ENCODE measurements at places on chromosomes 4 and X. TPM values are rescaled to one million over a fixed set of nuclear protein-coding genes. Genes with fewer than 3 reads are reported as not detected.

ENPP6 gene
- total RNA-seq: 5.8 TPM

DNA sequence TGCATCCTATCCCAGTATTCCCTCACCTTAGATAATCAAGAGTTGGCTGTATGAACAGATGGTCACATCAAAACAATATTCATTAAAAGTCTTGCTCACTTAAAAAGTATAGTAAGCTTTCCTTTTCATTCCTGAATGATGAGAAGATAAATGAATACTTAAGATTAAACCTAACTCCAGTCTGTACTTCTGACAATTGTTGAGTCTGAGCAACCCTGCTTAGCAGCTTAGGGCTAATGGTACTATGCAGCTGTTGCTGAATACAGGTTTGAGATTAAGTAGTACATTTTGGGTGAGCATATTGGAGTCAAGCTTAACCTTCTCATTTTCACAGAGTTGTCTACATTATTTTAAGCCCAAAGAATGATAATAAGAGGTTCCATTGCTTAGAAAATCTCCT is 121.7 kb upstream of the ETNPPL start:
- H3K4me3 ChIP-seq: no peak overlapping the region
- H3K36me3 ChIP-seq: no peaks in the 10 kb centered on the region
- DNase-seq: no peak
- H3K27me3 ChIP-seq: peaks cover 7% of the 10 kb centered on the region
- no peaks in the 10 kb centered on the region for H3K4me1 ChIP-seq

SMIM10L2A gene
- total RNA-seq: not detected

OPN1MW3 gene
- not detected for total RNA-seq

DNA sequence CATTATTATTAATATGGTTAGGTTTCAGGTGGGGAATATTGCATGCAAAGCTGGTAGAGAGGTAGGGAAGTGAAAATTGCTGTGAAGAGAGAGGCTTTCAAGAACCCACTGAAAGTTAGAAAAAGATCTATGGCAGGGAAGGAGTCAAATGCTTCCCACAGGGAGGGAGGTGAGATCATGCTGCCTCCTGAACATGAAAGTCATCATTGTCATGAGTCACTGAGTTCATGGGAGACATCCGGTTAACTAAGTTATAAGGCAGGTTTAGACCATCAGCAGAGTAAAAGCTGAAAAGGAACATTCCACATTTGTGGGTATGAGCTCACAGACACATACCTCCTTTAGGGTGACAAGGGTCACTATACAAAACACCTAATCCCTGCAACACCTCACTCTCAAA is 16.2 kb downstream of the GATB start:
- no peaks in the 10 kb centered on the region for H3K27me3 ChIP-seq
- no peak overlapping the region for H3K4me3 ChIP-seq
- H3K27ac ChIP-seq: no peak overlapping the region

DNA sequence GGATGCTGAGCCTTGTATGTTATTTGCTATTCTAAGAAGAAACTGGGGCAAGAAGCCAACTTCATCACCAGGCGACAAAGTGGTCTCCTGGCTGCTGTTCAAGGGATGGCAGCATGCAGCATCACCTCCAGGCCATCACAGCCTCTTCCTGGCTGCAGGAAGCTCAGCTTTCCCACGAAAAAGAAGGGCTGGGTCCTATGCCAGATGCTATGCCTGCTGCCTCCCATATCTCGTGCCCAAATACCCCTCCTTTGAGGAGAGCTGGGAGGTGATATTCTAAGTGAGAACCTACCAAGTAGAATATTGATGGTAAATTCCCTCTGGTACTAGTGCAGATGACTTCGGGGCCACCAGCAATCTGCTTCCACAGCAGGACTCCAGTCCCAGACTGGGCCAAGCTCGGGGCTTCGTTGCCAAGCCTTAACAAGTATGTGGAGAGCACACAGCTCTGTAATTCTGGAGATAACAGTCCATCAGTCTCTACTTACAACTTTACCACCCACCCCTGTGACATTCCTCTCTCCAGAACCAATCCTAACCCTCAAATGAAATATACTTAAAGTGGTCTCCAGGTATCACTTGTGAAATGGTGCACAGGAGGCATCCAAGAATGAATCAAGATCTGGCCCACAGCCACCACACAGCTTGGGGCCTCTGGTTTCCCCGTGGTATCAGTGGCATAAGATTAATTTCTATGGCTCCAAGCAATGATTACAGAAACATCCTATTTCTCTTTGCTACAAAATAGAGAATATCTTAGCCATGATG is 149.3 kb downstream of the PALLD start:
- H3K27me3 ChIP-seq: peaks cover 24% of the 10 kb centered on the region
- no peak overlapping the region for H3K4me3 ChIP-seq
- H3K27ac ChIP-seq: no peak overlapping the region
- no peak for DNase-seq
- no peaks in the 10 kb centered on the region for H3K36me3 ChIP-seq
- H3K4me1 ChIP-seq: no peaks in the 10 kb centered on the region

- no peak overlapping the region for H3K27ac ChIP-seq
- H3K4me3 ChIP-seq: no peak overlapping the region
- no peak for DNase-seq
- H3K27me3 ChIP-seq: peaks cover 21% of the 10 kb centered on the region
- H3K4me1 ChIP-seq: peaks cover 8% of the 10 kb centered on the region
- no peaks in the 10 kb centered on the region for H3K36me3 ChIP-seq
Observed at GRCh38 chrX:40240844-40241243, 143.1 kb upstream of the BCOR start.

ZMAT1 gene
- total RNA-seq: 1.4 TPM

DNA sequence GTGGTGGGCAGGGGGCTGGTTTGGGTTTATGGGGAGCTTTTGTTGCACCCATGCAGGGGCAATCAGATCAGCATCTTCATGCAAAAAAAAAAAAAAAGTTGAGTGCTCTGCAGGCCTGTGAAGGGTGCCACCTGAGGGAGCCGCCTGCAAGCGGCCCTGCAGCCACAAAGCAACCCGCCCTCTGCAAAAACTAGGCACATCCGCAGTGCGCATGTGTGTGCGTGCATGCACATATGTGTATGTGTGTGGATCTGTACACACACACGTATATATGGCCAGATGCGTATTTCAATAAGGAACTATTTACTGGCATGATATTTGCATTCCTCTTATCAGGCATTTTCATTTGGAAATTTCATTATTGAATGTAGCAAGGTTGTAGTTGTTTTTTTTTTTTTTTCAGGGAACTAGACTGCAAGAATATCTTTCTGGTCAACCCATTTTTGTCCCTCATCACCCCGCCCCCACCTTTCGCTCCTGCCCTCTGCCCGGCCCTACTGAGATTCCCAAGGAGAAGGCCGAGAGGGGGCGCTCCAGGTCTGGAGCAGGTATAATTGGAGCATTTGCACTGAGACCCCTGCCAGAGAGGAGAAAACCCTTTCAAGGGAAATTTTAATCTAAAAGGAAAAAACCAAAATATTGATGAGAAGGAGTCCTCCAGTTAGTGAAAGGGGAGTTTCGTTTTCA is 18.1 kb downstream of the CCNQ start:
- H3K4me1 ChIP-seq: peaks cover 10% of the 10 kb centered on the region
- no peaks in the 10 kb centered on the region for H3K36me3 ChIP-seq
- no peak for DNase-seq
- H3K27me3 ChIP-seq: no peaks in the 10 kb centered on the region
- no peak overlapping the region for H3K27ac ChIP-seq

TMEM31 gene
- total RNA-seq: not detected

ABLIM2 gene
- 0.25 TPM for total RNA-seq
